ENCODE measurements at places on chromosomes 6 and 20. TPM values are rescaled to one million over a fixed set of nuclear protein-coding genes. Genes with fewer than 3 reads are reported as not detected.

DNA sequence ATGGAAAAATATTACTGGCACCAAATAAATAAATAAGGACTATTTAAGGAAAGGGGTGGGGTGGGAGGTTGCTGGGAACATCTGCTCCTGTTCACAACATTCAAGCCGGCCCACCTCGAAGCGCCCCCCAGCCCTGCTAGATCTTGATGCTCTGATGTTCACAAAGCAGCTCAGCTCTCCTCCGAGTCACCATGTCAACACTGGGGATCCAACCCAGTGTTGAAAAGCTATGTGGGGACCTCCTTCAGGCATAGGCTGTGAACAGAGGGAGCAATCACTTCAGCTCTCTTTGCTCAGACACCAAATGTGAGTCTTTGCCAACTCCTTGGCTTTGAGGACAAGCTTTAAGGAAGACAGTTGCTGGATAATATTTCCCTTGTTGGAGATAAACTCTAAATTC lies 176.8 kb upstream of the NT5E start:
- no peaks in the 10 kb centered on the region for H3K36me3 ChIP-seq
- no peak for DNase-seq
- no peak overlapping the region for H3K4me3 ChIP-seq
- H3K27me3 ChIP-seq, result no peaks in the 10 kb centered on the region

DNA sequence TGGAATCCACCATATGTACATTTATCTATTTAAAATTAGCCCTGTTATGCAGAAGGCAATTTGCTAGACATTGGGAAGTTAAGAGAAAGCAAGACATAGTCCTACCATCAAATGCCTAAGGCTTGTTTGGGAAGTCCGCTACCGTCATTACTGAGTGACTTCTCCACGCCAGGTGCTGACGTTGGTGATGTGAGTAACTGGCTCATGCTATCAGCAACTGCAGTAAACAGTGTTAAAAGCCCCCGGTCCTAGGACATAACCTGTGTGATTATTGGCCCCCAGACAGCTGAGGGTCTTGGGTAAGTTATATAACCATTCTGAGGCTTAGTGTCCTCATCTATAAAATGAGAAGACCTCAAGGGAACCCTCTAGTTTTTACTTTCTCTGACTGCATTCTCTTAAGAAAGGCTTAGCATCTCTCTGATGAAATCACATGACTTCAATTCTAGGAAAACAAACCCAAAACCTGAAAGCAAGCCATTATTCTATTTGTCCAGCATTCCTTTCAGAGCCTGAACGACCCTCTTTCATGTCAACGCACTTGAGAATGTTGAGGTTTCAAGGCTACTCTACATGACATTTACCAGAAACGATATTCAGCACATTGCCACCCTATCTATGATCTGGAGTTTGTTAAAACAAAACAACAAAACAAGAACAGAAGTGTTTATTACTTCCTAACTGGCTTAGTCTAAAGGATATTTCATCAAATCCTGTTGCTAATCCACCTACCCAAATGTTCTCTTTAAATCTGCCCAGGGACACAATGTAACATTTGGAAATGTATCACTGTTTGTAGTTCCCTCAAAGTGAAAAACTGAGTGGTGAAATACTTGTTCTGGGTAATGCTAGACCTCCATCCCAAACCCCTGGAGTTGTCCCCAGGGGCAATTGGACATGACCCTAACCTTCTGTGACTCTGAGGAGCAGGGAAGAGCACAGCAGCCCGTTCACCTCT lies 133.8 kb downstream of the BTBD3 start:
- no peaks in the 10 kb centered on the region for H3K36me3 ChIP-seq
- H3K27me3 ChIP-seq, result no peaks in the 10 kb centered on the region
- H3K4me3 ChIP-seq, result no peak overlapping the region
- no peak overlapping the region for H3K27ac ChIP-seq
- no peak for DNase-seq

DNA sequence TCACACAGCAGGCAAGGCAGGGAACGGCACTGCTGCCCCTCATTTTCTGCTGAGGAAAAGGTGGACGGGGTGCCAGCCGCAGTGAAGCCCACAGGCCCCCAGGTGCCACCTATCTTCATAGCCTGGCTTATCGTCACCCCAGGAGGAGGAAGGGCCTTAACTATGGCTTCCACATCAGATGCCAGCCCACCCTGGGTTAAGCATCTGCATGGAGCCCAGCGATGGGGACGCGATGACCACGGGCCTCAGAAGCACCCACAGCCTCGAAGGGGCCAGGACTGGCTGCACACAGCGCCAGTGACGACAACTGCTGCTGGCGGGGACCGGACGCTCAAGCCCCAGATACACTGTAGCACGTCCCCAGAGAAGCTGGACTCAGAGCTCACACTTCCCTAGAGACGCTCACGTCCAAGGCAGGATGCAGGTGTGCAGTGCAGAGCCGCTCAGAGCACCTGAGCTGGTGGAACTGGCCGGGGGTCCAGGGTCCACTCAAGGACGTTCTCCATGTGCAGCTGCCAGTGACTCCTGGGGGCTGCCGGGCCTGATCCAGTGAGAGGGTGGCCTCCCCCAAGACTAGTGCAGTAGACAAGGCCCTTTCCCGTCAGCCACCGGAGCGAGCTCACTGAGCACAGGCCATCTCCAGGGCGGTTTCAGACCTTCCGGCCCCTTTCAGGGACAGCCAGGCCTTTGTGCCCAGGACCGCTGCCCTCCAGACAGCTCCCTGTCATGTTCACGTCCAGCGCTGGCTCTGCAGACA lies 83.0 kb downstream of the YTHDF1 start:
- H3K27me3 ChIP-seq, result peaks cover 4% of the 10 kb centered on the region
- no peaks in the 10 kb centered on the region for H3K36me3 ChIP-seq
- H3K27ac ChIP-seq, result no peak overlapping the region
- DNase-seq, result no peak
- no peaks in the 10 kb centered on the region for H3K4me1 ChIP-seq

DNA sequence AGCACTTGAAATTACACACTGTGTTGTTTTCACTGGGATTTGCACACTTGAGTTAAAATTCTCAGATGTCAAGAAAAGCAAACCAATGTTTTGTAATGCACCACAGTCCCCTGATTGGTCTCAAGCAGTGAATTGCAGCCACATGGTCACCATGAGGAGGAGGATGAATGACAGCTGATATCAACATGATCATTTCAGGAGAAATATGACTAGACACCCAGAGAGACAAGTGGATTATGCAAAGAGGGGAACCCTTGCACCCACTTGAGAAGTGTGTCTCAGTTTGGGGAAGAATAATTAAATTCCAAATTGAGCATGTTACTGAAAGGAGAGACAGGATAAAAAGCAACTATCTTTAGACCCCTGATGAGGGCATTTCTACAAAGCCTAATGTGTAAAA lies 69.3 kb downstream of the UST start:
- no peak overlapping the region for H3K4me3 ChIP-seq
- no peaks in the 10 kb centered on the region for H3K27me3 ChIP-seq
- H3K36me3 ChIP-seq, result peaks cover 2% of the 10 kb centered on the region
- H3K4me1 ChIP-seq, result peaks cover 8% of the 10 kb centered on the region

DNA sequence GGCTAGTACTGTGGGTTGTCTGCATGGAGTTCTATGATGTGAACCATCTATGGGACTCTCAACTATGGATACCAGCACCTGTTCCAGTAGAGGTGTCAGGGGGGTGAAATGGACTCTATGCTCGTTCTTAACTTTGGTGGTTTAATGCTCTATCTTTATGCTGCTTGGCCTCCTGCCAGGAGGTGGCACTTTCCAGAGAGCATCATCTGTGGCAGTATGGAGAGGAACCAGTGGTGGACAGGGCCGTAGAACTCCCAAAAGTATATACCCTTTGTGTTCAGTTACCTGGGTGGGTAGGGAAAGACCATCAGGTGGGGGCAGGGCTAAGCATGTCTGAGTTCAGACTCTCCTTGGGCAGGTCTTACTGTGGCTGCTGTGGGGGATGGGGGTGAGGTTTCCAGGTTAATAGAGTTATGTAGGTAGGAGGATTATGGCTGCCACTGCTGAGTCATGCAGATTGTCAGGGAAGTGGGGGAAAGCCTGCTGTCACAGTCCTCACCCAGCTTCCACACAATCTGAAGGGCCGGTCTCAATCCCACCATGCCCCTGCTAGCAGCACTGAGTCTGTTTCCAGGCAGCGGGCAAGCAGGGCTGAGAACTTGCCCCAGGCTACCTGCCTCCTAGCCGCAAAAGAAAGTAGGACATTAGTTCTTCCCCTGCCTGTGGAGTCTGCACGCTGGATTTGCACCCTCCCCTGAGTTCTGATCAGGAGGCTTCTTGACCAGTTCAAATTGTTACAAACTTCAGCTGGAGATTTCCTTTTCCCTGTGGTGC lies 284.0 kb downstream of the KCNQ5 start:
- H3K36me3 ChIP-seq, result no peaks in the 10 kb centered on the region
- H3K27me3 ChIP-seq, result no peaks in the 10 kb centered on the region
- no peaks in the 10 kb centered on the region for H3K4me1 ChIP-seq
- no peak for DNase-seq

DNA sequence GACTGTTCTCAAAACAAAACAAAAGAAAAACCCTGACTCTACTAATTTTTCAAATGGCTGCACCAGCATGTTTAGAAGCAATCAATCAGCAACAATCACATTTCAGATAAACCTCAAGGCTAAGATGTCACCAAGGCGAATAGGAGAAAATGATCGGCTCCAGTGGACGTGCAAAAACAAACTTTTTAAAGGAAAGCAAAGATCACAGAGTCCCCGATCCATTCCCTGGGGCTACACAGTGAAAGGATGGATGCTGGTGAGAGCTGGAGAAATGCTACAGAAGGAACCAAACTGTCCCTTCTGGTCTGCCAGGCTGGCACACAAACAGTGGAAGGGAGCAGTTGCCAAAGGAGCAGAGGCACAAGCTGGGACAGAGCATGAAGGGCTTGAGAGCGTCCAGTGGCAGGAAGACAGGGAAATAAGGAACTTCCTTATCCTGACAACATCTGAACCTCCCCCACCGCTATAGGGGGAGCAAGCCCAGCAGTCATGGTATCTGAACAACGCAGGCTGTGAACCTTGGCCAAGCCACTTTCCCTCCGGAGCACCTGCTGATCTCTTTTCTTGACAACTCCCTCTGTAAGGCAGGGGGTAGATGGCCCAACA lies 73.7 kb upstream of the HIVEP1 start:
- H3K27ac ChIP-seq, result no peak overlapping the region
- no peaks in the 10 kb centered on the region for H3K36me3 ChIP-seq
- H3K4me3 ChIP-seq, result no peak overlapping the region
- DNase-seq, result no peak

DNA sequence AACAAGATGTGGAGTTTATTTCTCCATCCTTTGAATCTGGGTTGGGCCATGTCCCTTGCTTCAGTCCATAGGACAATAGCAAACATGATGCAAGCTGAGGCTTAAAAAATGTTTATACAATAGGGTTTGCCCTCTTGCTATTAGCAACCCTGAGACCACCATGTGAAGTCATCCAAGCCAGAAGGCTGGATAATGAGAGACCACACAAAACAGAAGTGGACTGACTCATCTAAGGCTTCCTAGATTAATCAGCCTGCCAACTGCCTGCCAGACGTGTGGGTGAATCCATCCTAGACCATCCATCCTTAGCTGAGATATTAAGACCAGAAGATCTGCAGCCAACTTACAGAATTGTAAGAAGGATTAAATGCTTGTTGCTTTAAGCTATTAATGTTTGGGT lies 38.1 kb upstream of the ISM1 start:
- H3K27me3 ChIP-seq, result peaks cover 20% of the 10 kb centered on the region
- no peak overlapping the region for H3K4me3 ChIP-seq
- H3K36me3 ChIP-seq, result peaks cover 3% of the 10 kb centered on the region
- DNase-seq, result peak; percentile 42
- peaks cover 4% of the 10 kb centered on the region for H3K4me1 ChIP-seq

- peaks cover 27% of the 10 kb centered on the region for H3K27me3 ChIP-seq
- no peaks in the 10 kb centered on the region for H3K36me3 ChIP-seq
- no peak overlapping the region for H3K4me3 ChIP-seq
- no peaks in the 10 kb centered on the region for H3K4me1 ChIP-seq
- H3K27ac ChIP-seq, result no peak overlapping the region
- no peak for DNase-seq
Measured at GRCh38 chr6:18347021-18347577, 40.1 kb upstream of the RNF144B start.

DNA sequence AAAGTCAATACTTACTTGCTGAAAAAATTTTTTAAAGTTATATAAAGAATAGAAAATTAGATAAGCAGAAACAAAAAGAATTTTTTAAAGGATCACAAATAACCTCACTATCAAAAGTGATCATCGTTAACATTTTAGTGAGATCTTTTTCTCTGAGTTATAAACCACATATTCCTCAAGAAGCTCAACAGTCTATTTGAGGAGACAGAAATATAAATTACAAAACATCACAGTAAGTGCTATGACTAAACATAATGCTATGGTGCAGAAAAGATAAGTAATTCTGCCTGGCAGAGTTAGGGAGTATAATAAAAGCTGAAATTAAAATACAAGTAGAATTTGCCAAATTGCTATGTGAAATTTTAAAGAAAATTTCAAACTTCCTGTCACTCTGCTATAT lies 226.7 kb downstream of the LMBRD1 start:
- H3K36me3 ChIP-seq, result no peaks in the 10 kb centered on the region
- no peaks in the 10 kb centered on the region for H3K4me1 ChIP-seq
- no peak overlapping the region for H3K4me3 ChIP-seq
- peaks cover 2% of the 10 kb centered on the region for H3K27me3 ChIP-seq
- DNase-seq, result no peak
- no peak overlapping the region for H3K27ac ChIP-seq

DNA sequence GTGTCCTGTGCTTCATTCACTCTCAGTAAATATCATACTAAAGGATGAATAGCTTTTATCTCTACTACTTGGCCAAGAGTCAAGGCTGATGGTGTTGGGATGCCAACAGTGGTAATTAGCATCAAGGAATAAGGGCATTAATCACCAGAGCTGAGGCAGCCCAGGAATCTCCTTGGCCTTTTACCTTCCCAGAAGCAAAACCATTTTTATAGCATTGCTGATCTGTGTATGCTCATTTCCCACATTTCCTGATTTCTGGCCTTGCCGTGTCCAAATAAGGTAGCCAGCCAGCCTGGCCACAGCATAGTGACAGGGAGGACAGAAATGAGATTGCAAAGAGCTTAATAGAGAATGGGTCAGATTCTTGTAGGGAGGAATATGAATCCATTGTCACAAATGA lies 76.7 kb upstream of the FOXO3 start:
- no peaks in the 10 kb centered on the region for H3K27me3 ChIP-seq
- no peaks in the 10 kb centered on the region for H3K4me1 ChIP-seq
- peaks cover 10% of the 10 kb centered on the region for H3K36me3 ChIP-seq
- DNase-seq, result no peak

The SLC2A10 gene
- total RNA-seq, result not detected

The PHF20 gene
- 52.4 TPM for total RNA-seq

The NNAT gene
- total RNA-seq, result not detected

The NKX2-2 gene
- total RNA-seq, result not detected

The ARG1 gene
- not detected for total RNA-seq

The GJE1 gene
- total RNA-seq, result not detected

The RAD21L1 gene
- total RNA-seq, result not detected
